ENCODE measurements at places on chromosomes 4 and X.

GRCh38 chr4:111215755-111216154 is 592.9 kb upstream of the PITX2 start:
- DNase-seq: no peak

- no peak for DNase-seq
Measured at GRCh38 chr4:81785338-81785737, 313.6 kb upstream of the RASGEF1B start.

GRCh38 chrX:23052324-23052723 is 52.6 kb downstream of the DDX53 start:
- DNase-seq: no peak

DNA sequence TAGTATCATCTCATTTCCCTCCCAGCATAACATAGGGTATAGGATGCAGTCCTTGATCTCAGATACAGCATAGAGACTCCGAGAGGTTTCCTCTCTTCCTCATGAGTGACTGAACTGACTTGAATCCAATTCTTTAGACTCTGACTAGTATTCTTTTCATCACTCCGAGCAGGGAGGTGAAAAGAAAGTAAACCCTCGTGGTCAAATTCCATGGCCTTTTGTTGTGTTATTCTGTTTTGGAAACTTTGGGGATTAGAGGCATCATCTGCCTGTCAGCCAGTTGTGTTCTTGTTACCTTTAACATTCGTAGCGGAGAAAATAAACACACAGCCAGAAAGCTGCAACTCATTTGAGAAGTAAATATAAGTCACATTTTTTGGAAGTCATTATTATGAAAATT is 206.6 kb downstream of the ARHGAP10 start:
- no peak for DNase-seq

DNA sequence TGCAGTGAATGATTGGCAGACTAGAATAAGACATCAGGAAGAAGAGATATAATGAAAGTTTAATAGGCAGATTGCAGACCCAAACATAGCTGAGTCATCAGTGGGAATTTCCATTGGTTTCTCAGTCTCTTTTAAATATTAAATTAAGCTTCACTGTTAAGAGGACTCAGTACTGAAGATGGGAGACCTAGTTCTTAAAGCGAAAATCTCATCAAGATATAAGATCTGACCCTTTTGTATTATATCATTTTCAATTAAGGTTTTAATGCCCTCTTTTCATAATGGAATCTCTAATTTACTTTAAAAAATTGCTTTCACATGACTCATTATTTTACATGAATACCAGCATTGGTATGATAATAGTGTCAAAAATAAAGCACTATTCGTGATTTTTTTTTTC is 168.9 kb upstream of the ATOH1 start:
- DNase-seq: no peak

DNA sequence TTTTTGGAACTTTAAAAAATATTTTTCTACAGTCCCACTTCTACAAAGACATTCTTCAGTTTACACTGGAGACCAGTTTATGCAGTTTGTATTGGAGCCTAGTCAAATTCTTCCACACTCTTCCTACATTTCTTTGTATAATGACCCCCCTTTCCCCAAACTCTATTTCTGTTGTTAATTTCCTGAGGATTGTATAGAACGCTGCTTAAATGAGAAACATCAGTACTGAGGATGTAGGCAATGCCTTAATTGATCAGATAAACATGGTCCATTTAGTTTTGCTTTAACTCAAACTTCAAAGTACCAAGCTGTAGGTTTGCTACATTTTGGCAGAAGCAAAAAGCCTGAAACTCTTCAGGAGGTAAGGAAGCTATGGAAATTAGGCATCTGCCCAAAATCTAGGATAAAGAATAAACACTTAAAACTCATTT is 155.5 kb downstream of the SLC7A11 start:
- DNase-seq: no peak

GRCh38 chr4:5124876-5125275 is 73.6 kb downstream of the STK32B start:
- DNase-seq: no peak

- DNase-seq: no peak
Measured at GRCh38 chrX:47030339-47030738, 47.9 kb upstream of the RGN start.

GRCh38 chr4:139619644-139620043 is 46.0 kb upstream of the MGST2 start:
- no peak for DNase-seq

DNA sequence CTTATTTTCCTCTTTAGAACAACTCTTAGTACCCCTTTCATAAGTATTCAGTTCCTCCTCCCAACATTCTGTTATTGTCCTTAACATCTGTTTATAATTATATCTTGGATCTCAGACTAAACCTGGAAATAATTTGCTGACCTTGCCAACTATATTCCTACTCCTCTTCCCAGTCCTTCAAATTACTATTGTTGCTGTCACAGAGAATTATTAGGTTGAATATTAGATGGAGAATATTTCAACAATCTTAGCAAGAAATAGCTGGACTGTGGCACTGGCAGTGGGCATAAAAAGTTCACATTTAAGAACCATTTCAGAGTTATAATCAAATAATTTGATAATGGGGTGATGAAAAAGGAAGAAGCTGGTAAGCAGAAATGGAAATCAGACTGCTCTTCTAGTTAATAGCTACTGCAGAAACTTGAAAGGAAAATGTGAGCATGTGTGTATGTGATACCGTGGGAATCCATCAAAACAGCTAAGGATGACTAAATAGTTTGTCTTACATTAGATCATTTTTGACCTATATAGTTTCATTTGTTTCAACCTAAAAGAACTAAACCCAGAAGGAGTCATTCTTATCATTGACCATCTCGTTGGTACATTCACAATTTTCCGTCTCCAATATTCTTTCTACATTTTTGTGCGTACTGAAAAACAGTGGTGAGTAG is 43.3 kb upstream of the PRDM8 start:
- DNase-seq: no peak

DNA sequence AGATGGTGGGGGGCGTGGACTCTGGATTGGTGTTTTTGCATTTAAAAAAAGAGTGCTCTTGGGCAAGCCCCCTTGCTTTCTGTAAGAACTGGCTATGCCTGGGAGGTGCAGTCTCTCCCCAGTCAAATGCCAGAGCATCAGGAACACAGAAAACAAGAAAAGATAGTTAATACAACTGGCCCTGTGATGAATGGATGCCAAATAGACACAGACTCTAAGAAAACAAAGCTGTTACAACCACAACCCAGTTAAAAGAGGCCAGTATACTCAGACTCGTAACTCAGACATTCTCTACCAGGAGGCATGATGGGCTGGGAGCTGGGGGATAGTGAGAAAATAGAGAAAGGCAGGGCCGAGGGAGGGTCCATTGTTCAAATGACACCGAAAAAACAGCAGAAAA is 32.5 kb upstream of the C1QTNF7 start:
- DNase-seq: no peak

DNA sequence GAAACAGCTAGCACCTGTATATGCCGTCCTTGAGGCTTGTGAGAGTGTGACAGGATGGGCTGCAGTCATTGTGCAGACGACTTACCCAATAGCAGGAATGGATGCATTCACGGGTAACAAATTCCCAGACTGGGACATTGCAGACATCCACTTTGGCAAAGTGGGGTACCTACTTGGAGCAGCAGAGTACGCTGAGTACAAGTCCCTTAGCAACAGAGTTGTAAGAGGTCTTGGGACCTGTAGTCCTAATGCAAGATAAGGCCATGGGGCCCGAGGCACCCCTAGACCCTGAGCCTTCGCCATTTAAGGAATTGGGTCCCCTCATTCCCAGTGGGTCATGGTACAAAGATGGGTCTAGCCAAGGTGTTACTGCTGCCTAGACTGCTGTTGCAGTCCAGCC is 55.4 kb upstream of the CCDC149 start:
- no peak for DNase-seq

DNA sequence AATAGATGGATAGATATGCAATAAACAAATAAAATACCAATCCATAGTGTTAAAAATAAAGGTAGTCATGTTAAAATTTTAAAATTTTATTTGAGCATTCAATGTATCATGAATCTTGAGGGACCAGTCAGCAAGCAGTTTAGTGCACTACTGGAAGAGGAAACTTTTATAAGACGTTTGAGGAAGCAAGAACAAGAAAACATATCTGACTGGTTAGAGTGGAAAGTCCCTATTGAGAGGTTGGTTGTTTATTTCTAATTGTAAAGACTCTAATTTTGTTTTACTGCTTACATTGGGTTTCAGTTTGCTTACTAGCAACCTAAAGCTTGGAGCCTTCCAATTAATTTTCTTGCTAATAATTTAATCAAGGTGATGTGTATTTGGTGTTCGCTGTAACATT is 786.2 kb downstream of the RAB28 start:
- DNase-seq: no peak

DNA sequence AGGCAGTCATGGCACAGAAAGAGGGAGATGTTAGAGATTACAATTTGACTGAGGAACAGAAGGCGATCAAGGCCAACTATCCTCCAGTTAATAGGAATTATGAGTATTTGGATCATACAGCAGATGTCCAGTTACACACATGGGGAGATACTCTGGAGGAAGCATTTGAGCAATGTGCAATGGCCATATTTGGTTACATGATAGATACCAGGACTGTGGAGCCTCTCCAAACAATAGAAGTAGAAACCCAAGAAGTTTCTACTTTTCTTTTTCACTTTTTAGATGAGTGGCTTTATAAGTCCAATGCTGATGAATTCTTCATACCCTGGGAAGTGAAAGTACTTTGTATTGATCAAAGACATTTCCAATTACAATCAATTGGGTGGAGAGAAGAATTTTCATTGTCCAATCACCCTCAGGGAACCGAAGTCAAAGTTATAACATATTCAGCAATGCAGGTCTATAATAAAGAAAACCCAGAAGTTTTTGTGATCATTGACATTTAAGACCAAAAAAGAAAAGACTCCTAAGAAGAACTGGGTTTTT is 139.1 kb downstream of the MAB21L2 start:
- DNase-seq: no peak

GRCh38 chrX:16239211-16239610 is 71.9 kb downstream of the MAGEB17 start:
- DNase-seq: peak; percentile 37

DNA sequence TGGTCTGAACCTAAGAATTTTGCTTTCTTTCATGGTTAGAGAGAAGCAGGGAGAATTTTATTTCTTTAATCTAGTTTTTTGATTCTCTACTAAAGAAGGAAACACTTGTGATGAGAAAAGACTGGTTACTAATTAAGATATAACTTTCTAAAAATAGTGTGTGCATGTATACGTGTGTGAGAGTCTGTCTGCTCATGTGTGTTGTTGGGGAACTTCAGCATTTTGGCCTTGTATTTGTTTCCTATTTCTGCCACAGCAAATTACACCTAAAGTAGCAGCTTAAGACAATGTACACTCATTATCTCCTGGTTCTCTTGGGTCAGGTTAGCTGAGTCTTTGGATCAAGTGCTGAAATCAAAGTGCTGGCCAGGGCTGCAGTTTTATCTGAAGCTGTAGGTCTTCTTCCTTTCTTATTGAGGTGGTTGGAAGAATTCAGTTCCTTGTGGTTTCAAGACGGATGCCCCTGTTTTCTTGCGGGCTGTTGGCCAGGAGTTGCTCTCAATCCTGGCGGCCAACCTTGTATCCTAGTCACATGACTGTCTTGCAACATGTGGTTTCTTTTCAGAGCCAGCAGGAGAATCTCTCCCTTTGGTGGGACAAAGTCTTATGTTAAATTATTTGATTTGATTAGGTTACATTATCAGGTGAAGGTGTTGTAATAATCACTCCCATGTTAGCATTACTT is 188.4 kb upstream of the CLNK start:
- no peak for DNase-seq

DNA sequence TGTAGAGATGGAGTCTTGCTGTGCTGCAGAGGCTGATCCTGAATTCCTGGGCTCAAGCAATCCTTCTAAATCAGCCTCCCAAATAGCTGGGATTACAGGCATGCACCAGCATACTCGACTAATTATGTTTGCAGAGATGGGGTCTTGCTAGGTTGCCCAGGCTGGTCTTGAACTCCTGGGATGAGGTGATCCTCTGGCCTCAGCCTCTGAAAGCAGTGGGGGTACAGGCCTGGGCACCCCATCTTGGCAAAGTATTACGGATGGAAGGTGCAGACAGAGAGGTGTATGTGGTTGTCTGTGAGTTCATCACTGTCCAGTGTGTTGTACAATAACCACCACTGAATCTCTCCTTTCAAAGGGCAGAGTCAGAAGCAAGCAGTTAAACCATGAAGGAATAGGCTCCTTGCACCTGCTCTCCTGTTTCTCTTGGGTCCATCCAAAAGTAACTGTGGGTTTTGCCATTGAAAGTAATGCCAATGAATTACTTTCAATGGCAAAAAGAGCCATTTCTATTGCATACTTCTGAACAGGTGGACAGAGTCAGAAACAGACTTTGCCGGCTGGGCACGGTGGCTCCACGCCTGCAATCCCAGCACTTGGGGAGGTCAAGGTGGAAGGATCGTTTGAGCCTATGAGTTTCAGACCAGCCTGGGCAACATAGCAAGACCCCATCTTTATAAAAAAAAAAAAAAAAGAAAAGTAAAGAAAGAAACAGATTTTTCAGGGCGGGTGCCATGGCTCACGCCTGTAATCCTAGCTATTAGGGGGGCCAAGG is 7.0 kb upstream of the AKAP17A start:
- peak; percentile 15 for DNase-seq

GRCh38 chr4:94621491-94622080 is 136.2 kb upstream of the BMPR1B start:
- no peak for DNase-seq

DNA sequence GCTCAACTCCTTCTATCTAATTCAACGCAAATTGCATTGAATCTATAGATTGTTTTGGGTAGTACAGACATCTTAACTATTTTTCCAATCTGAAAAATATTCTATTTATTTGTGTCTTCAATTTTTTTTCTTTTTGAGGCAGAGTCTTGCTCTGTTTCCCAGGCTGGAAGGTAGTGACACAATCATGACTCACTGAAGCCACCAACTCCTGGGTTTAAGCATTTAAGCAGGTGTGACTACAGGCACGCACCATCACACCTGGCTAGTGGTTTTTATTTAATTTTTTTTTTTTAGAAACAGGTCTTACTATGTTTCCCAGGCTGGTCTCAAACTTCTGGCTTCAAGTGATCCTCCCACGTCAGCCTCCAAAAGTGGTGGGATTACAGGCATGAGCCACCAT is 98.3 kb downstream of the GK start:
- DNase-seq: no peak

GRCh38 chr4:8308144-8308543 is 38.6 kb downstream of the HTRA3 start:
- DNase-seq: no peak

DNA sequence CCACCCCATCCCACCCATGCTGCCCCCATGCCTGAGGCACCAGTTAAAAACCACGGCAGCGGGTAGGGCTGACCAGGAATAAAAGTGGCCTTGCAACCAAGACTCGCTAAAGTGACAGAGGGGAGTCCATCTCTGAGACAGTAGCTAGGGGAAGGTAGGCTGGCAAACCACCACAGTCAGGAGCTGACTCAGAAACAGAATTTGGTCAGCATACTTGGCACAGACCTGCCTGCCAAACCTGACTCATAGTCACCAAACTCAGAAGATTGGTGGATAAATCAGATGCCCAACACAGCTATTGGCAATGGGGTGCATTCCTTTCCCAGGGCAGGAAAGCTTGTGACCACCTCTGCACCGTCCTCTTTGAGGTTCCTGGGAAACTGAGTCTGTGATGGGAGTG is 193.8 kb downstream of the BCOR start:
- DNase-seq: peak; percentile 43
